ENCODE measurements at places on chromosomes 12 and 14.

- H3K4me1 ChIP-seq, result no peaks in the 10 kb centered on the region
- H3K27ac ChIP-seq, result no peak overlapping the region
- DNase-seq, result no peak
Measured at GRCh38 chr14:96586921-96587822, 85.0 kb downstream of the PAPOLA start.

GRCh38 chr14:90574188-90575131 lies 177.6 kb downstream of the CALM1 start:
- H3K27me3 ChIP-seq, result peaks cover 14% of the 10 kb centered on the region
- no peak for DNase-seq
- no peak overlapping the region for H3K27ac ChIP-seq
- H3K36me3 ChIP-seq, result no peaks in the 10 kb centered on the region

DNA sequence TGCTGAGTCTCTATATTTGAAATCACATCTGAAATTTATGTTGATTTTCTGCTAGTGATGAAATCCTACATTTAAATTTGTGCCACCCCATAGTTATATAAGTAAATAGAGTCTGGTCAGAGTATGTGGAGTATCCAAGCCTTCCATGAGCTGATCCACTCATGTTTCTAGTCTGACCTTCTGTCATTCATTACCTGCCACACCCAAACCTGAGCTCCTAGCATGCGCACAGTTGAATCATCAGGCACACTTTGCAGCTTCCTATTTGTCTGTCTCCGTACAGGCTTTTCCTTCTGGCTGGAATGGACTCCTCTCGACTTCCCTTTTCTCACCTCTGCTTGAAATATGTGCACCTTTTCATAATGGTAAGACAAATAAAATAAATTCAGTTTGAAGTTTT lies 45.3 kb upstream of the LRIG3 start:
- H3K36me3 ChIP-seq, result peaks cover 2% of the 10 kb centered on the region
- H3K27ac ChIP-seq, result no peak overlapping the region
- H3K4me1 ChIP-seq, result no peaks in the 10 kb centered on the region
- no peaks in the 10 kb centered on the region for H3K27me3 ChIP-seq

DNA sequence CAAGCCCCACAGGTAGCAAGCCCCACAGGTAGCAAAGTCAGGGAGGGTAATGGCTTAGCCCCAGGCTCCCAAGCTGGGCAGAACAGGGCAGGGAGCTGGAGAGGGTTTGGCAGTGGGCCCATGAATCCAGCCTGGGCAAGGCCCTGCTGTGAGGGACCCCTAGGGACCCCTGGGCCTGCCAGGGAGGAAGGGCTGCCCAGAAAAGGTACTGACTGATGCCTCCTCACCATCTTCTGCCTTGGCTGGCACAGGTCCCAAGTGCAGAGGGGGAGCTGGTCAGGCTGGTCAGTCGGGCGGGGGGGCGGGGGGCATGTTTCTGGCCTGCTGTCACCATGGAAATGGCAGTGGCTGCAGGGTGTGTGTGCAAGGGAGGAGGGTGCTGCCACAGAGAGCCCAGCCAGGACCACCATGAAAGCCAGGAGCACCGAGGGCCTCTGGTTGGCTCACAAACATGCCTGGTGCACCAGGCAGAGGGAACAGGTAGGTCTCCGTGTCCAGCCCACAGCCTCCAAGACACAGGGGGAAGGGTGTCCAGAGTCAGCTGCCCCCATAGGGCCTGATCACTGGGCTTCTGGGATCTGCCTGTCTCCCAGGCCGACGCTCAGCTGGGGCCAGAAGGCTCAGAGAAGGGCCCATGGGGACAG lies 1.5 kb upstream of the CRIP2 start:
- DNase-seq, result no peak
- peaks cover 28% of the 10 kb centered on the region for H3K36me3 ChIP-seq
- H3K27ac ChIP-seq, result no peak overlapping the region
- H3K27me3 ChIP-seq, result no peaks in the 10 kb centered on the region
- H3K4me1 ChIP-seq, result peaks cover 8% of the 10 kb centered on the region

DNA sequence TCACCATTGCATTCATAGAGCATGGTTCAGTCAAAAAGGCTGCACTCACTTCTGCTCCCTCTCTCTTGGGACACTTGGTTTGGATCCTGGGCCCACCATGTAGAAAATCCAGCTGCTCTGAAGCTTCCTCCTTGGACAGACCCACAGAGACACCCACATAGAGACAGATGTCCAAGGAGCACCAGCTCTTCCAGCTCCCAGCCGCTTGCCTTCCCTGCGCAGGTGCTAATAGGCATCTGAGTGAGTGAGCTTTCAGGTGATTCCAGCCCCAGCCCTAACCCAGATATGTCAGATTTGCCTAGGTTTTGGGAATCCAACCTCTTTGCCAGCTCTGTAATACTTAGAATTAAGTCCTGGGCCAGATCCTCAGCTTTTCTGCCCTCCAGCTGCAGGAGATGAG lies 38.6 kb downstream of the DLK1 start:
- peaks cover 69% of the 10 kb centered on the region for H3K27me3 ChIP-seq
- no peaks in the 10 kb centered on the region for H3K4me1 ChIP-seq
- DNase-seq, result no peak
- H3K27ac ChIP-seq, result no peak overlapping the region

- DNase-seq, result no peak
- no peaks in the 10 kb centered on the region for H3K4me1 ChIP-seq
- H3K27me3 ChIP-seq, result no peaks in the 10 kb centered on the region
- H3K4me3 ChIP-seq, result no peak overlapping the region
- H3K36me3 ChIP-seq, result no peaks in the 10 kb centered on the region
Measured at GRCh38 chr14:32559048-32559447, 229.9 kb downstream of the AKAP6 start.

DNA sequence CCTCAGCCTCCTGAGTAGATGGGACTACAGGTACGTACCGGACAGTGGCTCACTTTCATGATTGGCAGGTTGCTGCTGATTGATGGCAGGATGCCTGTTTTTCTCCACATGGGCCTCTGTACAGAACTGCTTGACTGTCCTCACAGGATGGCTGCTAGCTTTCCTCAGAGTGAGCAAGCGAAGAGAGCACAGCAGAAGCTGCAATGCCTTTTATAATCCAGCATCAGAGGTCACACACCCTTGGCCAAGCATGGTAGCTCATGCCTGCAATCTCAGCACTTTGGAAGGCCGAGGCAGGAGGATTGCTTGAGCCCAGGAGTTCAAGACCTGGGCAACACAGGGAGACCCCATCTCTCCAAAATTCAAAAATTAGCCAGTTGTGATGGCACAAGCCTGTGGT lies 31.0 kb downstream of the ARF6 start:
- H3K27me3 ChIP-seq, result no peaks in the 10 kb centered on the region
- H3K27ac ChIP-seq, result no peak overlapping the region
- no peak overlapping the region for H3K4me3 ChIP-seq
- H3K4me1 ChIP-seq, result peaks cover 5% of the 10 kb centered on the region

DNA sequence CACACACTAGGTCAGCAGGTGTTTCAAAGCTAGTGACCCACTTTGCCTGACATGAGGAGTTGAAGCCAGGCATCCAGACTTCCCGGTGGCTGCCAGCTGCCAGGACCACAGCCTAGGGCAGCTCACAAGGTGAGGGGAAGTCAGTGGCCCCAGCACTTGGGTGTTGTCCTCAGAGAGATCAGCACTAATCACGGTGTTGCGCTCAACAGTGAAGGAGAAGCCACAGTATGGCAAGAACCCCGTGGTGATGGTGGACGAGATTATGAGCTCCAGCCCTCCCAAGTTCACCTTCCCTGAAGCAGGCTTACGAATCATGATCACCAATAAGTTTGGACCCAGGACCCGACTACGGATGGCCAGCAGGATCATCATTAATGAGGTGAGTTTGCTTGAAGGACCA lies 59.9 kb upstream of the RIN3 start:
- H3K36me3 ChIP-seq, result no peaks in the 10 kb centered on the region
- H3K27me3 ChIP-seq, result no peaks in the 10 kb centered on the region
- H3K4me1 ChIP-seq, result no peaks in the 10 kb centered on the region
- DNase-seq, result no peak

DNA sequence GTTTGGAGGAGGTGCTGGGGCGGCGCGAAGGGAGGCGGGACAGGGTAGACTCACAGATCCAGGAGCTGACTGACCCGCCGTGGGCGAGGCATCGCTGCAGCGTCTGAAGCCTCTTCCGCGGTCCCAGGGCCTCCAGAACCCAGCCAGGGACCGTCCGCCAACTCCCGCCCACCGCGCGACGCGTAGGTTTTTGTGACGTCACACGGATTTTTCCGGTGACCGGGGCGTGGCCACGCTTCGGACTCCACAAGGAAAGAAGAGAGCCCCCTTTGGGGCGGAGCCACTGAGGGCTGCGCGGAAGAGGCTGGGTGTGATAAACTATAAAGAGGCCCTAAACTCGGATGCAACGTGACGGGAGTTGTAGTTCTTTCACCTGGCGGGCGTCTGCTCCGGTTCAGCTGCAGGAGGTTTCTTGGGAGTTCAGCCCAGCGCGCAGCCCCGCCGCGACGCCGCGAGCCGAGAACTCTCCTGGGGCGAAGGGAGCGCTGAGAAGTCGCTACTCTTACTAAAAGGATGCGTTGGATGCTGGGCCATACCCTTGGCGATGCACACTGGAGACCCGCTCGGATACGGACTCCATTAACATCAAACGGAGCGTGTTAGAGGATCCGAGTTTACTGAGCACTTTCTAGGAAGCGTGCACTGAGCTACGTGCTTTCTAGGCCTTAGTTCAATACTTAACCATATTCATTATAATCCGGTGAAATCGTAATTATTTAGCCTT lies at the start of gene AMN1:
AMN1 (minus strand) TSS at position 105 of the 724 bp plus-strand sequence; CDS start at position 92, 13 bp downstream.
- H3K4me1 ChIP-seq, result peaks cover 47% of the 10 kb centered on the region
- H3K27ac ChIP-seq, result peak within 1 kb of the TSS; percentile 97
- H3K4me3 ChIP-seq, result peak within 1 kb of the TSS; percentile 97
- H3K36me3 ChIP-seq, result peaks cover 21% of the 10 kb centered on the region
- H3K27me3 ChIP-seq, result no peaks in the 10 kb centered on the region

GRCh38 chr14:104075530-104076151 lies 9.9 kb upstream of the ASPG start:
- H3K4me3 ChIP-seq, result no peak overlapping the region
- no peak overlapping the region for H3K27ac ChIP-seq
- peaks cover 20% of the 10 kb centered on the region for H3K4me1 ChIP-seq
- H3K36me3 ChIP-seq, result no peaks in the 10 kb centered on the region
- H3K27me3 ChIP-seq, result peaks cover 5% of the 10 kb centered on the region
- DNase-seq, result no peak

GRCh38 chr12:531951-532585 lies 72.3 kb downstream of the B4GALNT3 start:
- no peaks in the 10 kb centered on the region for H3K4me1 ChIP-seq
- H3K27ac ChIP-seq, result no peak overlapping the region
- no peaks in the 10 kb centered on the region for H3K27me3 ChIP-seq
- H3K36me3 ChIP-seq, result no peaks in the 10 kb centered on the region
- DNase-seq, result no peak

- peaks cover 19% of the 10 kb centered on the region for H3K36me3 ChIP-seq
- H3K27ac ChIP-seq, result peak overlapping the region; percentile 88
- DNase-seq, result no peak
- no peaks in the 10 kb centered on the region for H3K27me3 ChIP-seq
Measured at GRCh38 chr12:120266180-120266870, 795 bp upstream of the PXN start.

DNA sequence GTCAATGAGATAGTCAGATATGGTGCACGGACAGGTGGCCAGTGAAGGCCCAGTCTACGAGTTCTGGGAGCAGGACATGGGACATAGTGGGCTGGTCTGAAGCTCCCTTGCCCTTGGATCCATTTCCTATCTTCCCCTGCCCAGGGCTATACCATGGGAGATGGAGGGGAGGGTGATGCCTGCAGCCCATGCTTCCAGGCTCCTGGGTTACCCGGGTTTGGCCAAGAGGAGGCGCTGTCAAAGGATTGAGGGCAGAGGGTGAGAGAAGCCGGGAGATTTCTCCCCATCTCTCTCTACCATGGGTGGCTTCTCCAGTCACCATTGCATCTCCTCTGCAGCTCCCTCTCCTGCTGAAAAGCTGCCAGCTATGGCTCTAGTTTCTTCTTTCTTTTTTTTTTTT lies 52.8 kb upstream of the LHX5 start:
- no peak for DNase-seq
- H3K36me3 ChIP-seq, result peaks cover 3% of the 10 kb centered on the region
- H3K4me1 ChIP-seq, result no peaks in the 10 kb centered on the region

DNA sequence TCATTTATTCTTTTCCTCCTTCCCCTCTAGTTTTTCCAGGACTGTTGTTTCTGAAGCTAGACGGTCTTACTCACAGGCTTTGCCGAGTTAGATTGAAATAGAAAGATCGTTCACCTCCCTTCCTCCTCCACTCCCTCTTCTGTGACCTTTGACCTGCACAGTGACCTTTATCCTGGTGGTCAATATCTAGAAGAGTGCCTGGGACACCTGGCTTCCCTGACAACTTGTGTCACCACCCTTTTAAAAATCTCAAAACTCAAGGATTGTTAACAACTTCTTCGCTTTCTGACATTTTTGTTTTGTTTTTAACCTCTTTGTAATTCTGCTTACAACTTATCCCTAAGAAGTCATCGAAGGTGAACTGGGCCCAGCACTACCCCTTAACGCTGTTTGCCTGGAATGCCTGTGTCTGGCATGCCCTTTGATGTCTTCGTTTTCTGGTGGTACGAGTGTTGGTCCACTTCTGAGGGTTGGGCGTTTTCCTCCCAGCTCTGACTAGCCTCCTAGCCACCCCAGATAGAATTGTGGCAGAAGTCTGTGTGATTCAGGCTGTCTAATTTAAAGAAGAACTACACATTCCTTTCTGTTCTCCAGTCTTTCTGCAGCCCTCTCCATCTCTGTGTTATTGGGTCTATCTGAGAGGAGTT lies 2.8 kb upstream of the KRT75 start:
- no peak overlapping the region for H3K27ac ChIP-seq
- H3K36me3 ChIP-seq, result no peaks in the 10 kb centered on the region
- no peak overlapping the region for H3K4me3 ChIP-seq
- peaks cover 45% of the 10 kb centered on the region for H3K27me3 ChIP-seq
- no peaks in the 10 kb centered on the region for H3K4me1 ChIP-seq

- no peaks in the 10 kb centered on the region for H3K36me3 ChIP-seq
- no peak overlapping the region for H3K4me3 ChIP-seq
- no peaks in the 10 kb centered on the region for H3K4me1 ChIP-seq
- peaks cover 15% of the 10 kb centered on the region for H3K27me3 ChIP-seq
- H3K27ac ChIP-seq, result no peak overlapping the region
Measured at GRCh38 chr14:91961297-91962220, 14.1 kb upstream of the FBLN5 start.

- H3K4me1 ChIP-seq, result no peaks in the 10 kb centered on the region
- H3K27ac ChIP-seq, result no peak overlapping the region
- no peaks in the 10 kb centered on the region for H3K36me3 ChIP-seq
Measured at GRCh38 chr12:78683031-78683430, 181.5 kb upstream of the SYT1 start.

DNA sequence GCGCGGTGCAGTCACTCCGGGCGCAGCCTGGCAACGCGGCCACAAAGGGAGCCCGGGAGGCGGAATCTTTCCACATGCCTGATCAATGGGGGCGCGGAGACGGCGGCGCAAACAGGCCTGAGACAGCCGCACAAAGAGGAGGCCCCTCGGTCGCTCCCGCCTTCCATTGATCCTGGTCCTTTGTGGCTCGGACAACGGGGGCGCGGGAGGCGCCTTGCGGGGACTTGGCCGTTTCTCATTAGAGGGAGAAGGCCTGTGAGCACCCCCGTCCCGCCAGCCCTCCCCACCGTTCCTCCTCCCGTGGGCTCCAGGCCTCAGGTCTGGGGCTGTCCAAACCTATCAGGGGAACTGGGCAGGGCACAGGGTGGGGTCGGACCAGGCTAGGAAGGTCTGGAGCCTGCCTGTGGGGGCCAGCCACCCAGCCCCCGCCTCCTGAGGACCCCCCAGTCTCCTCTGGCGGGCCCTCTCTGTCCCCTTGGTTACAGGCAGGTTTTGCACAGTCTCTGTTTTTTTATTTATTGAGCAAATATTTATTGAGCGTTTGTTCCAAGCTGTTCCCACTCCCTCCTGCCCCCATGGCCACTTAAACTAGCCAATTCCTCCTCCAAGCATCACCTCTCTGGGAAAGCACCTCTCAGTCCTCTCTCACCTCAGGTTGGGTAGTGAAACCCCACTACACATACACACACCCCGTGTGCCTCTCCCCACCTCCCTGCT lies 29.0 kb upstream of the MSI1 start:
- peaks cover 47% of the 10 kb centered on the region for H3K27me3 ChIP-seq
- no peaks in the 10 kb centered on the region for H3K36me3 ChIP-seq
- no peak for DNase-seq
- H3K4me1 ChIP-seq, result no peaks in the 10 kb centered on the region
- H3K27ac ChIP-seq, result no peak overlapping the region
- H3K4me3 ChIP-seq, result no peak overlapping the region
